Left renal cortex interstitium (tissue), 4 donors: ENCODE measurements at places on chromosomes 4 and X.

DNA sequence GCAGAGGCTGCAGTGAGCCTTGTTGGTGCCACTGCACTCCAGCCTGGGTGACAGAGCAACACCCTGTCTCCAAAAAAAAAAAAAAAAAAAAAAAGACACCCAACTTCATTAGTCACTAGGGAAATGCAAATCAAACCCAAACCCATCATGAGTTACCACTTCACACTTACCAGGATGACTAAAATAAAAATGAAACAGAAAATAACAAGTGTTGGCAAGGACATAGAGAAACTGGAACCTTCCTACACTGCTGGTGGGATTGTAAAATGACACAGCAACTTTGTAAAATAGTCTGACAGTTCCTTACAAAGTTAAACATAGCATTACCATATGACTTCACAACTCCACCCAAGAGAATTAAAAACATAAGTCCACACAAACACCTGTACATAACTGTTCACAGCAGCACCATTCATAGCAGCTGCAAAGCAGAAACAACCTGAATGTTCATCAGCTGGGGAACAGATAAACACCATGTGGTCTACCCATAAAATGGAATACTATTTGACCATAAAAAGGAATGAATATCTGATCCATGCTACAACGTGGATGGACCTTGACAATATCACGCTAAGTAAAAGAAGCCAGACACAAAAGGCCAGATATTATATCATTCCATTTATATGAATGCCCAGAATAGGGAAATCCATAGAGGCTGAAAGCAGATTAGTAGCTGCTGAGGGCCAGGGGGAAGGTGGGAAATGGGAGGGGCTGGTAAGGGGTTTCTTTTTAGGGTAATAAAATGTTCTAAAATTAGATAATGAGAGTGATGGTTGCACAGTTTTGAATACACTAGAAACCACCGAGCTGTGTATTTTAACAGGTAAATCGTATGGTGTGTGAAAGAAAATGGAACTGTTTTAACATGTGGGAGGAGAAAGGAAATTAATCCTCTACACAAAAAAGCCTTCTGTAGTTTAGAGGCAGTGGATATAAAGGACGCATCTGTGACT, 18.3 kb downstream of the CD99L2 start:
- DNase-seq = no peak

DNA sequence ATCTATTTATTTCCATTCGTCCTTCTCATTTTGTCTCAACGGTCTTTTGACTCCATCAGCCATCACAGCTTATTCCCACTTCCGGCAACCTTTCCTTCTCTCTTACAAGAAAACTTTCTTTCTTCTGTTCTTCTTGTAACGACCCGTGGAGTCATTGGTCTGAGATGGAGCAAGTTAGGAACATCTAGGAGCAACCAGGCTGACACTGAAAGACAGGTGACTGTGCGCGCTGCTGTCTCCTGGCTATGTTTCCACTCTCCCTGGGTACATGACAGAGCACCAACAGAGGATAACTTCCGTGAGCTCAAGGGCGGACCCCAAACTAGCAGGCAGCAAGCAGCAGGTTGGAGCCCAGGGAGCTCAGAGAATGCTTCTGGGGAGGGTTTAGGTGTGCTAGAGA, 2.5 kb downstream of the FGF5 start:
- no peak for DNase-seq

DNA sequence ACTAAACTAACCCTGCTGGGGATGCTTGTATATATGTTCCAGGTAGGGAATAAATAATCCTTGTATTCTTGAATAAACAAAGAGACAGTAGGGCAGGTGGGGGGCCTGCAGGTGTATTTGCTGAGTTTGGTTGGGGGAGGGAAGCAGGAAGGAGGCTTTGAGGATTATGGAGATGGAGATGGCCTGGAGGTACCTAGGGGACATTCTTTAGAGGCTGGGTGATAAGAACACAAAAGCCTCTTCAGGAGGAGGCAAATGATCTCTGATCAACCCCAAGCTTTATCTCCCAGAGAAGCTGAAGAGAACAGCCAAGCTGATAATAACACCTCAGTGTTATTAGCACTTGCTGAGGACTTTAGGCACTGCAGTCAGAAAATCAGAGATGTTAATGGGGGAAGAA, 187.7 kb downstream of the MGST2 start:
- no peak for DNase-seq

DNA sequence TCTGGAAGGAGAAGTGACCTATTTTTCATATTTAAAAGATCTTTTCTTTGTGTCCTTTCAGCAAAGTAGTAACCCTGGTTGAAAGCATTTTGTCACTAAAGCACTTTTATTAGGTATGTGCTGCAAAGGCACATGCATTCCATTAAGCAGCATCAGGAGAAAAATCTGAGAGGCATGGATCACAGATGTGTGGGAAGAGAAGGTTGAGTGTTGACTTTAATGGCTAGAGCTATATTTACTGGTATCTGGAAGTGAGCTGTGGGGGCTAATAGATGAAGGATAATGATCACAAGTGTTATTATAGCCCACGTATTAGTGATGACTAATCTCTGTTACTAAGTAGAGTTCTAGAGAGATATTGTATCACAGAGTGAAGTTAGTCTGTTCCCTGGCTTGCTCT, 1520.7 kb downstream of the ARAP2 start:
- DNase-seq = no peak
